ENCODE measurements at places on chromosomes 3 and 15. TPM values are rescaled to one million over a fixed set of nuclear protein-coding genes. Genes with fewer than 3 reads are reported as not detected.

The CHST2 gene
- total RNA-seq, result 0.69 TPM

The SERINC4 gene
- 0.08 TPM for total RNA-seq

The ATP13A5 gene
- not detected for total RNA-seq

The RTP3 gene
- not detected for total RNA-seq

The SLC28A1 gene
- 0.05 TPM for total RNA-seq

The ARHGEF26 gene
- total RNA-seq, result 6.7 TPM

The GADL1 gene
- not detected for total RNA-seq

The AQR gene
- total RNA-seq, result 32.6 TPM

The GOLGA8Q gene
- total RNA-seq, result 0.18 TPM

The KLHL6 gene
- not detected for total RNA-seq

The PIK3R4 gene
- 23.1 TPM for total RNA-seq

The EFHB gene
- 0.72 TPM for total RNA-seq

The ATP2B2 gene
- 0.02 TPM for total RNA-seq

The IL20RB gene
- total RNA-seq, result 0.91 TPM

The MOBP gene
- 0.06 TPM for total RNA-seq

The LHFPL4 gene
- 0.12 TPM for total RNA-seq

The ATP10A gene
- 7.3 TPM for total RNA-seq

The MYO5C gene
- 5.4 TPM for total RNA-seq

The SKOR1 gene
- 0.05 TPM for total RNA-seq

The MME gene
- total RNA-seq, result not detected

Measured in A549 treated with CORT108297 at 1 μM for 4 hours (cell line).